ENCODE measurements at places on chromosomes 6 and 20.

DNA sequence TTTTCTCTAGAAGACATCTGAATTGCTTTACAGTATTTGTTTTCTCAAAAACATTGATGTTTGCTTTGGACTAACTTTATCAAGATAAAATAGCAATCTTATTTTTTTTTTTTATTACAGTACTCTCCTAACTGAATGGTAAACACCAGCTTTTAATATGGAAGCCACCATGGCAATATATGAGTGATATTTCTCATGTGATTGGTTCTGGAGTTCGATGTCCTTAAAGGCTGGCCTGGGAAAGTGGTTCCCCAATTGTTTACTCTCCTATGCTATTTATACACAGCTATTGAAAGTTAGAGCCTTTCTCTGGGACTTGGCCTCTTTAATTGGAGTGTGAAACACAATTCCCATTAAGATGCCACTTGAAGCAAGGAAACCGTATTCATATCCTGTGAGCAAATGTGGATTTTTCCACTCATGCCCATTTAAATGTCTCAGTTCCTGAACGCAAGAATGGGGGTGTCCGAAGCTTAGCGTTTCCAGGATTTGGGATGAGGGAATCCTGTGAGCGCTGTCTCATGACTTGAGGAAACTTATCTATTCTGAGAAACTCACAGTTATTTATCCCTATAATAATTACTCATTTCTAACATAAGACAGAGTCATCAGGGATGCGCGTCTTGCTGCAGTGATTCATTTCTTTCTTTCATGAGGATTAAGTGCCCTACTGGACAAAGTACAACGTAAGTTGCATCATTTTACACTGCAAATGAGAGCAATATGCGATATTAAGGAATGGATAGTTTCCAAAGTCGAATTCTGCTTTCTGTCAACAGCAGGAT, 143.3 kb upstream of the PREP start:
- DNase-seq, result no peak

DNA sequence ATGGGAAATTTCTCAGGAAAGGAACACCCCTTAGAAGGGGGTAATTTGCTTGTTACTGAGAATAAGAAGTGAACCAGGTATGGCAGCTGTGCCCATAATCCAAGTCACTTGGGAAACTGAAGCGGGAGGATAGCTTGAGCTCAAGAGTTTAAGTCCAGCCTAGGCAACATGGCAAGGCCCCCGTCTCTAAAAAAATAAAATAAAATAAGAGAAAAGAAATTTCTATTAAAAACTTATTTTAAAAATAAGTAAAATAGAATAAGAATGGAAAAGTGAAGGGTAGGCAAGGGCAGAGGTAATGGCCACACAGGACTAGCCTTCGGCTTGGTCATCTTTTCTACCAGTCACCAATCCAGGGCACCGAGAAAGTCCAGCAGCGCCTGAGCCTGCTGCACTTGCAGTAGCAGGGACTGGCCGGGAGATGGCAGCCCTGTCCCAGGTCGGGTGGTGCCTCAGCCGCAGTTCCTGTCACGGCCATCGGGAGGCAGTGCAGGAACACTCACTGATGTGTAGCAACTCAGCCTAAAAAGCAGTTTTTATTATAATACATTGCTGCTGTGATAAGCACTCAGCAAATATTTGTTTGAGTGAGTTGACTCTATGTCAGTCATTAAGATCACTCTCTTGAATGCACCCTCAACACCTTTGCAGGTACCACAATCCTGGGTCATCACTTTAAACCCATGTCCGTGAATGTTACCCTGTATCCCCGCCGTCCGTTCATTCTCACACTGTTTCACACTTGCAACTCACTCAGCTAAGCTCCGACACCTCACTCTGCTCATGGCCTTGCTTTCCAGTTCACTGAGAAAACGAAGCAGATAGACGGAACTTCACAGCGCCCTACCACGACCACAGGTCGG, 23.2 kb upstream of the GCM1 start:
- DNase-seq, result peak; percentile 93

DNA sequence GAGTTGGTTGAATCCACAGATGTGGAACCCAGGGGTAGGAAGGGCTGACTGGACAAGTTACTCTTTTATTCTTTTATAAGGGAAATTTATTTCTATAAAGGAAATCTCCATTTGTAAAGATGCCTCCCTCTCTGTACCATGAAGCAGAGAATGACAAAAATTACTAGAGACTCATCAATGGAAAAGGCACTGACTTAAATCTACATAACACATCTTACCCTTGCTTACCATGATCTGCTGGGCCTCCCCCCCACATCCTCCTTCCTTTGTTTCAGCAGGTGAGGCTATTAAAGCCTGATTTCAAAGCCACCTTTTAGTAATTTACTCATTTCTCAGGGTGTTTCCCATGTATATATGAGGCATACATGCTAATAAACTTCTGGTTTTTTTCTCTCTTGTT, 130.2 kb upstream of the HDDC2 start:
- no peak for DNase-seq

DNA sequence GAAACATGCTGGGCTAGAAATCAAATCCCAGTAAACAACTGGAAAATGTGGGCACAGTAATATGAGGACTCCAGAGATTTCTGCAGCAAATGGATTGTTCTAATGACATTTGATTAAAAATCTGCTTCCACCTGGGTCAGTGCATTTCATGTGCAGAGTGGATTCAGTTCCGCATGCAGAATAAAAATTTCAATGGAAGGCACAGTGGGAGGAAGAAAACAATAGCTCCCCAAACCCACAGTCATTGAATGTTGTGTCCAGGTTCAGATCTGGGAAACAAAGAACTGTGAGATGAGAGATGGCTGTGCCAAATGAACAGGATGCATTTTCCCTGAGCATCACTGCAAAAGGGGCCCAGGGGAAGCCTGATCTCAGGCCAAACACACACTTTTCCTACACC, 403.1 kb downstream of the BTBD9 start:
- no peak for DNase-seq

- peak; percentile 22 for DNase-seq
These were observed 39.2 kb downstream of the ZMYND8 start for GRCh38 chr20:47317127-47317895.

GRCh38 chr20:41018153-41018552, 10.5 kb upstream of the TOP1 start:
- no peak for DNase-seq

DNA sequence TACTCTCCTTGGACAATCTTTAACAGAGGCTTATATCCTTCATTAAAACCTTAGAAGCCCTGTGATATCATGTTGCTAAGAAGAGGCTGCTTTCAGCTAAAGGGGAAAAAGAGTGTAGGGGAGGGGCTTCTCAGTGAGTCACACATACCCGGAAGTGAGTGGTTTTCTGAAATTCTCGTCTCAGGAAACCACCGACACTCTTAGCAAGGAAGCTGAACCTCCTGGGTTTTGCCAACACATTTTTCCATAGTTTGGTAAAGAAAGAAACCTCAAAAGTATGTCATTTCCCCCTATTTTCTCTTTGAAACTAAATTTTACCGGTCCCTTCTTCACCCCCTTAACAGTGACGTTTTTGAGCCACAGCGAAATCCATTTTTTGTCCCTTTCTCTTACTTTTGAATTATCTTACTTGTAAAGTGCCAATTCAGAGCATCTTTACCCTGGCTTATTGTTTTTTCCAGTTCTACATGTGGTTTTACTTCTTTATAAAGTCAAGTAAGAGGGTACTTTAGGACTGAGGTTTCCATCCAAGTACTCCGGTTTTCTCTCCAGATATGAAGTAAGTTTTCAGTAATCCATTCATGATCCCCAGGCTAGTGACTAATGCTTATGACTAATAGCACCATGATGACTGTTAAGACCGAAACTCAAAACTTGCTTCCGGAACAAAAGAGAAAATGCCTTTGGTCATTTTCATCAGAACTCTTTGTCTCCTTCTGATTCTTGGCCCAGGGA, 219.3 kb downstream of the ARHGAP18 start:
- DNase-seq, result peak; percentile 82

DNA sequence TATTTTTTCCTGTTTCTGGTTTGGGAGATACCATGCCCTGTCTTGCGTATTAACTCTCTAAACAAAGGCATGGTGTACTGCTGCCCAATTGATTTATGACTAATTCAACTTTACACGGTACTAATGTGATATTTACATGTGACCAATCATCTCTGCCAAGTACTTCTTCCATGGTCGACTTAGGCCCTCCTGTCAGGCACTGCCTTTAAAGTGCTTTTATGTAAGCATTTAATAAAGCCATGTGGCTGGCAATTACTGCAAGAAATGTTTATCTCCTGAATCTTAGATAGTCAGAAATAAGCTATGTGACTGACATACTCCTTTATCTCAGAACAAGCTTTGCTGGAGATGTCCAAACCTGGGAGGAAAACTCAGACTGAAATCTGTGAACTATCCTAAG, 323.4 kb downstream of the BTBD3 start:
- DNase-seq, result no peak

DNA sequence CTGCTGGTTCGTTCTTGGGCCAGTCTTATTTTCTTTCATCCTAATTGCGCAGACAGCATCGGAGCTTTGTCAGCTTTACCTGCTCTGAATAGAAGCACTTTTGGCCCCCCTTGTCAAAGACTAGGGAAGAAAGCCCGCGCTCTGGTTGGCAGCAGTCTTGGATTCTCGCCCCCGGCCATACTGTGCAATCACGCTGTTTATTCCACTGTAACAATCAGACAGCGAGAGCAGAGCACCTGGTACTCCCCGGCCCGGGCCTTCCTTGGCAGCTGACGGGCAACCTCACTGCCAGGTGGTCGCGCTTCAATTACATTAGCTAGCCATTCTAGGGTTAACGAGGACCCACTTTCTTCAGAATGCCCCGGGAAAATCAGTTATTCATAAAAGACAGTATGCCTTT, 72.6 kb downstream of the INSM1 start:
- no peak for DNase-seq

DNA sequence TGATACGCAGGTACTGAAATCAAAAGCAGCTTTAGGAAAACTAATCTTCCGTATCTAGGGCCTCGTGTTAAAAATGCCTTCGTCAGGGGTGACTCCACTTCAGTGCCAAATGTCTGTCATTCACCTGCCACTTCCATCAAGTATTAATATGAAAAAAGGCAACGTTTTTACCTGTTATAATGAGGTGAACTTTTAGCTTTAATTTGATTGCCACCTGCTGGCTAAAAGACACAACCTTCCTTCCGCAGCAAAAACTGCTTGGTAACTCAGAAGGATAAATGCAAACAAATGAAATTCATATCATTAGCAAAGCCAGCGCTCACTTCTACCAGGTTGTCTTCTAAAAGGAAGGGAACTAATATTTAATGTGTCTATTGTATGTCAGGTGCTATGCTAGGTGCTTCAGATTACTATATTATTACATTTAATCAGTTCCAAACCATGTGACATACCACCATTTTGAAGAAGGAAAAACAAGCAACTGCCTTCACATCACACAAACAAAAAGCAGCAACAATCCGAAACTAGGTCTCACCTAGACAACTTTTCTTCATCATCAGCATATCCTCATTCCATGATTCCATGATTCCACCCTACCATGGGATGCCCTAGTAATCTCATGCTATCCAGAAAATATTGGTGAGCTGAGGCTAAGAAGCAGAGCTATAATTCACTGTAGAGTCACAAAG, 20.6 kb upstream of the ARHGAP18 start:
- DNase-seq, result peak; percentile 65

DNA sequence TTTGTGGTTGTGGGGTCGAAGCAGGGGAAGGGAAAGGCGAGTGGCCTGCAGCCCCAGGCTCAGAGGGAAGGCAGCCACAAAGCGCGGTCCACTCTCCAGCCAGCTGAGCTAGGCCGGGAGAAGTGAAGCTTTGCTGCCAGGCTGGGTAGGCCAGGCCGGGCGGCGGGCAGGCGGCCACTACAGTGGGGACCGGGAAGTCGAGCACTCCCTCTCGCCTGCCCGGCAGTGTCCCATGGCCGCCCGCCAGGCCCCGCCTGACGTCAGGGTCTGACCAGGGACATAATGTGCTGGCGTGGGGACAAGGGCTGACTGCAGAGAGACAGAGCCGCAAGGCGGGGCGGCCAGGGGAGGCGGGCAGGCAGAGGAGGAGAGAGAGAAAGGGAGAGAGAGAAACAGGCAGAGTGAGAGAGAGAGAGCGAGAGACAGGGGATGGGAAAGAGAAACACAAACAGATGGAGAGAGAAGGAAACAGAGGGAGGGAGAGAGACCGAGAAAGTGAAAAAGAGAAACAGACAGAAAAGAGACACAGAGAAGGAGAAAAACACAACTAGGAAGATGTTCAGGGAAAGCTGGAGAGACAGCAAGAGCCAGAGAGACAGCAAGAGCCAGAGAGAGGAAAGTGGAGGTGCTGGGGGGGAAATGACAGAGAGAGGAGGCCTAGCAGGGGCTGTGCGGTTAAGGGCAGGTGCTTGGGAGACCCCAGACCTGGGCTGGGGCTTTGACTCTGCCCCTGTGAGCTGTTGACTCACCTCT, 94.5 kb upstream of the PTPN1 start:
- DNase-seq, result no peak

DNA sequence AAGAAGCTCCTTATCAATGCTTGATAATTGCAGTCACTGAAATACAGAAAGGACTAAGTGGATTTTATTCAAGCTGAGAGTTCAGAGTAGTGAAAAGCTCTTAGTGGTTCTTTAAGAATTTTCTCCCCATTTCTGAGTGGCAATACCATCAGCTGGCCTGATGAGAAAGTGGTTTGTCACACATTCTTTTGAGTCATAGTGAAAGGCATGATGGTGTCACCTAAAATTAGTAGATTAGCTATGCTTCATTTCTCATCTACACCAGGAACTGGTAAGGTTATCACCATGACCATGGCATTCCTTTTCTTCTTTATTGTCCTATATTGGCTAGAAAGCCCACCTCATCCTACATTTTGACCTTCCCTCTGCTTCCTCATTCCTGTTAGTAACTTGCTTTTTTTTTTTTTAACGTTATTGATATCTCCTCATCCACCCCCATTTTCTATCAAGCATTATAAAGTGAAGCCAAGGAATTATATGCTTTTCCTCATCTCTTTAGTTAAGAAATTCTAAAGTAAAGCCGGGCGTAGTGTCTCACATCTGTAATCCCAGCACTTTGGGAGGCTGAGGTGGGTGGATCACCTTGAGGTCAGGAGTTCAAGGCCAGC, 67.4 kb upstream of the LOC128125822 start:
- DNase-seq, result peak; percentile 10

DNA sequence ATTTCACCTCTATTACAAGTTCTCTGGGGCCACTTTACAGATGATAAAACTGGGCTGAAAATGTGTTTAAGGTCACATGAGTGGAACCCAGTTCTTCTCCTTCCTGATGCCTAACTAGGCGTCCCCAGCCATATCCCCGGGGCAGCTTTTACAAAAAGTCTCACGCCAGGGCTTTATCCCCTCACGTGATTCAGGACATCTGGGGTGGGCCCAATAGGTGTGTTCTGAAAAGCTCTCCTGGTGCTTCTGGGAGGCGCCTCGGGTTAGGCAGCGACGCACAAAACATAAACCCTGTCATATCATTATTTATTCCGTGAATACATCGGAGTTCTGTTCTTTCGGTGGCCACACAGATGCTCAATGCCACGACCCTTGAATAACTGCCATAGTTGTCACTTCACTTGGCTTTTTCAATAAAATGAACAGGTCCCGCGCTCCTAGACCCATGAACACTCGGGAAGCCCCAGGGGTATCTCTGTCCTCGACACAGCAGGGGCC, 32.1 kb downstream of the SF3B5 start:
- no peak for DNase-seq

Data from B cell (primary cell).